Cardiac fibroblast (primary cell): ENCODE measurements at places on chromosomes 12 and 14.

DNA sequence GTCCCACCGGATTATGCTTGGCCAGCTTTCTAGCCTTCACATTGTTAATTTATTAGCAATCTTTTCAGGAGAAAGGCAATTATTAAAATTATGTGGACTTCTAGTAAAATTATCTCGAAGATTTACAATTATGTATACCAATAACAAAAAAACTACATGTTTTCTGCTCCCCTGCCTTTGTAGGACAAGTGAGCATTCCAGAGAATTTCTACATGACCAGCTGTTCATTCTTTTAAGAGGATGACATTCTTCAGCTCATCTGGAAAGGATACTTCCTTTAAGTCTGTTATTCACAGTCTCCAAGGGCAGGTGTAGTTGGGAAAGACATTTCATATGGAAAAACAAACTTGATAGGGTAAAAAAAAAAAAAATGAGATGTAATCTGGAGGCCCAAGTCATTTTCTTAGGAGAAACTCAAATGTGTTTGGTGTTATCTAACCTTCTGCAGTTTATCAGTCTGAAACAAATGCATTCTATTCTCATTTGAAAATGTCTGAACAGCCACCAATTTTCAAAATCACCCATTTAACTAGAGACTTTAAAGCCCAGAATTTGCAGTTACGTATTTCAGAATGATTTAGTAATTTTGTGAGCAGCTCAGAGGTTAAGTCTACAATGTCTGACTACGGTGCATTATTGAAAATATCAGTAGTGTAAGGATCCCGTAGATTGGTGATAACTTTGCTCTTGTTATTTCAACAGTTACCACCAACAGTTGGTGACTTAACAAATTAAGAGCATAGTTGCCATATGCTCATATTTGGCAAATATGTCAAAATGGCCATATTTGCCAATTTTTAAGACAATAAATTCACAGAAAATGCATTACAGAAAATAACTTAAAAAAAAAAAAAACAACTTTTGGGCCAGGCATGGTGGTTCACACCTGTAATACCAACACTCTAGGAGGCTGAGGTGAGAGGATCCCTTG is 1.8 kb upstream of the PHLDA1 start:
- DNase-seq, result peak; percentile 44

- peak; percentile 86 for DNase-seq
These were observed 64.2 kb downstream of the CLMN start for GRCh38 chr14:95255487-95255886.

DNA sequence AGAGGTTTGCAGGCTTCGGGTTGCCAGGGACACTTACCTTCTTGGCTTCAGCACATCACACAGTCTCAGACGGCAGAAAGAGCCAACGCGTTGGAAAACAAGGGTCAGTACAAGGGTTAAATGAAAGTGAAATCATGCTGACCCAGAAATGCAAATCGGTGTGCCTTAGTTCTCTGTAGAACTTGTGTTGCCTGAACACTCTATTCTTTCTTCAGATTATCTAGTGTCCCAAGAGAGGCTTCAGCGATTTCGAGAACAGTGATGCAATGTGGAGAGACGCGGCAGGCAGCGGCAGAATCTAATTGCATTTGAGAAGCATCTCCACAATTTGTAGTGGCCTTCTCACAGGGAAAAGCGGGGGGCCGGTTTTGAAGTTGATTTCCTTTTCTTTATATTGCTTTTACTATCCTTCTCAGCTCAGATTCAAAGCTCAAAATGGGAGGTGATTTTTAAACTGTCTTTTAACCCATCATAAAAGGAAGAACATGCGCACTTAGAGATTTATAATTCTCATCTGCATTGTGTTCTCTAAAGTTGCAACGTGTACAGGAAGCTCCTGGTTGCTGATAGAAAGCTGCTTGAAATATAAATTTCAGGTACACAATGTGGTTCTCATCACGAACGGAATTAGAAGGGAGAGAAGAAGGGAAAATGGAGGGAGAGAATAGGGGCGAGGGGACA is 67.8 kb upstream of the EGLN3 start:
- peak; percentile 24 for DNase-seq

GRCh38 chr14:72256055-72256454 is 323.8 kb downstream of the RGS6 start:
- no peak for DNase-seq

GRCh38 chr12:32208355-32208754 is 101.7 kb downstream of the BICD1 start:
- DNase-seq, result no peak

DNA sequence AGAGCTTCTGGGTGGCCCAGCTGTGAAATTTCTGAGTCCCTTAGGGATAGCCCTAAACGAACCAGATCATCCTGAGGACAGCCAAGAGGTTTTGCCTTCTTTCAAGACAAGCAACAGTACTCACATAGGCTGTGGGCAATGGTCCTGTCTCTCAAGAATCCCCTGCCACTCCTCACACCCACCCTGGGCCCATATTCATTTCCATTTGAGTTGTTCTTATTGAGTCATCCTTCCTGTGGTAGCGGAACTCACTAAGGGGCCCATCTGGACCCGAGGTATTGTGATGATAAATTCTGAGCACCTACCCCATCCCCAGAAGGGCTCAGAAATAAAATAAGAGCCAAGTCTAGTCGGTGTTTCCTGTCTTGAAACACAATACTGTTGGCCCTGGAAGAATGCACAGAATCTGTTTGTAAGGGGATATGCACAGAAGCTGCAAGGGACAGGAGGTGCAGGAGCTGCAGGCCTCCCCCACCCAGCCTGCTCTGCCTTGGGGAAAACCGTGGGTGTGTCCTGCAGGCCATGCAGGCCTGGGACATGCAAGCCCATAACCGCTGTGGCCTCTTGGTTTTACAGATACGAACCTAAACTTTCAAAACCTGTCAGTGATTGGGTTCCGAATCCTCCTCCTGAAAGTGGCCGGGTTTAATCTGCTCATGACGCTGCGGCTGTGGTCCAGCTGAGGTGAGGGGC is 38.9 kb downstream of the DAD1 start:
- DNase-seq, result peak; percentile 66

- no peak for DNase-seq
These were observed 383.3 kb downstream of the ALG10 start for GRCh38 chr12:34405286-34406227.

- no peak for DNase-seq
These were observed 268.0 kb downstream of the CCDC59 start for GRCh38 chr12:82090165-82090564.

- peak; percentile 37 for DNase-seq
These were observed 64.4 kb upstream of the OSBPL8 start for GRCh38 chr12:76623931-76624330.

- no peak for DNase-seq
These were observed 489.3 kb downstream of the GALC start for GRCh38 chr14:87503711-87504110.

DNA sequence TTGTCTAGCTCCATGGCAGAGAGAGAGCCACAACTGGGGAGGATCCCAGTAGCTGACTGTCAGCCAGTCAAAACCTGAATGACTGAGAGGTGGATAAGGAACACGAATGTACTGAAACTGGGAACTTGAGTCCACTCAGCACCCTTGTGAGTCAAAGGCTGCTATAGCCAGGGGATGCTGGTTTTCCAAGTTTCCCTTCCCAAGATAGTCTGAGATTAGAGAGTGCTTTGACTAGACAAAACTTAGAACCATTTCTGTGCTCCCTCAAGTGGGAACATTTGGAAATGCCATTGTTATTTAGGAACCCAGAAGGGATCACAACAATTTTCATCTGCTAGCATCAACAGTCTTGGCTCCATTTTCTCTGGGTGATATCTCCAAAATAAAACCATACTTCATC is 4.0 kb downstream of the PRKAG1 start:
- peak; percentile 64 for DNase-seq

DNA sequence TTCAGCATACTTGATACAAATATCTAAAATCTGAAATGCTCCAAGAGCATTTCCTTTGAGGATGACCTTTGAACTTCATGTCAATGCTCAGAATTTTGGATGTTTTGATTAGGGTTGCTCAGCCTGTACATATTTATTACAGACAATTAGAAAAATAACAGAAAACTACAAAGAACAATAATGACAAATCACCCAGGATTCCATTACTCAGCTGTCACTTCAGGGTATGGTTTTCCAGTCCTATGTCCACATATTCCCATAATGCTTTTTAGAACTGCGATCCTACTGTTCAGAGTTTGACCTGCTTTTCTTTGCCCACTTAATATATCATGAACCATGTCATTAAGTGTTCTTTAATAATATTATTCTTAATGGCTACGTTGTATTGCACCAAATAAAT is 11.4 kb downstream of the DLGAP5 start:
- DNase-seq, result peak; percentile 55

- DNase-seq, result no peak
These were observed 12.2 kb downstream of the DDX55 start for GRCh38 chr12:123614110-123614509.

GRCh38 chr14:64210216-64210615 is 84.0 kb downstream of the ESR2 start:
- DNase-seq, result no peak
